ENCODE measurements at places on chromosomes 2 and 18. TPM values are rescaled to one million over a fixed set of nuclear protein-coding genes. Genes with fewer than 3 reads are reported as not detected.

- H3K36me3 ChIP-seq, result no peaks in the 10 kb centered on the region
- H3K27ac ChIP-seq, result no peak overlapping the region
- H3K4me1 ChIP-seq, result no peaks in the 10 kb centered on the region
- peaks cover 22% of the 10 kb centered on the region for H3K27me3 ChIP-seq
- no peak for DNase-seq
Observed at GRCh38 chr2:96514521-96514920, 9.4 kb upstream of the NEURL3 start.

DNA sequence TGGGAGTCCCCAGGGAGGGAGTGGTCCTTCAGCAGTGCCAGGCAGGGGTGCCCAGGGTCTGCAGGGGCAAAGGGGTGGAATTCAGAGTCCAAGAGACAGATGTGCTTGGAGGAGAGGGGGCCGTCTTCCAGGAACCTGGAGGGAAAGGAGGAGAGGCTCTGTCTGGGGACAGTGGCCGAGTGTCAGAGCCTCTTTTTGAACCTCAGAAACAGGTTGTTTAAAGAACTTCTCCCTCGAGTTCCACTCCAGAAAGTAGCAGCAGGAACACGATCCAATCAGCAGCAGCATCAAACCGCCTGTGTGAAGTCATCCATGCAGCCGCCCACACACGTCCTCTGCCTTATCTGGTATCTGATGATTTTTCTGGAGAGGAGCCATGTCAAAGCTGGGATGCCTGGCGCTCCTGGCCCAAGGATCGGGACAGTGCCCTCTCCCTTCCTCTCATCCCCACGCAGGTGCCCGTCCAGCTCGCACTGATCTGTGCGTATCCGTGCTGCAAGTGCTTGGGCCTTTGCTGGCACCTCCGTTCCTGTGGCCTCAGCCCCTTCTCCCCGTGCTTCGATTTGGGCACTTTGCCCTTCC lies 205.1 kb downstream of the NDUFA10 start:
- peaks cover 36% of the 10 kb centered on the region for H3K27me3 ChIP-seq
- H3K4me3 ChIP-seq, result no peak overlapping the region
- no peaks in the 10 kb centered on the region for H3K36me3 ChIP-seq
- peak; percentile 32 for DNase-seq

- no peak overlapping the region for H3K4me3 ChIP-seq
- H3K36me3 ChIP-seq, result peaks cover 2% of the 10 kb centered on the region
- H3K27me3 ChIP-seq, result no peaks in the 10 kb centered on the region
- peak overlapping the region; percentile 17 for H3K27ac ChIP-seq
- DNase-seq, result no peak
Observed at GRCh38 chr2:235614176-235614860, 120.5 kb downstream of the AGAP1 start.

LTBP1 gene
- total RNA-seq, result 80.2 TPM

DNA sequence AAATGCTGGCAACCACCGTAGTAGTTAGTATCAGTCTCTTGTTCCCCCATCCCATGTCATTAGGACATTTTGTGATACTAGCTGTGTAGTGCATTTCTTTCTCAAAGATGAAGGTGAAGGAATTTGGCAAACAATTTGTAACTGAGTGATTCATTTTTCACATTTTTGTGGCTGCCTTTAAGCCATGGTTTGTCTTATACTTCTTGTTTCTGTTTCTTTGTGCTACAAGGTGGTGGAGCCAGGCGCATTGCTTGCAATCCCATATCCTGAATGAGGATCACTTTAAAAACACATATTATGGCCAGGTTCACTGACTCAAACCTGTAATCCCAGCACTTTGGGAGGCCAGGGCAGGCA lies 40.6 kb downstream of the GPD2 start:
- H3K4me1 ChIP-seq, result peaks cover 3% of the 10 kb centered on the region
- peaks cover 8% of the 10 kb centered on the region for H3K36me3 ChIP-seq
- H3K27me3 ChIP-seq, result no peaks in the 10 kb centered on the region
- H3K4me3 ChIP-seq, result no peak overlapping the region
- DNase-seq, result no peak

DNA sequence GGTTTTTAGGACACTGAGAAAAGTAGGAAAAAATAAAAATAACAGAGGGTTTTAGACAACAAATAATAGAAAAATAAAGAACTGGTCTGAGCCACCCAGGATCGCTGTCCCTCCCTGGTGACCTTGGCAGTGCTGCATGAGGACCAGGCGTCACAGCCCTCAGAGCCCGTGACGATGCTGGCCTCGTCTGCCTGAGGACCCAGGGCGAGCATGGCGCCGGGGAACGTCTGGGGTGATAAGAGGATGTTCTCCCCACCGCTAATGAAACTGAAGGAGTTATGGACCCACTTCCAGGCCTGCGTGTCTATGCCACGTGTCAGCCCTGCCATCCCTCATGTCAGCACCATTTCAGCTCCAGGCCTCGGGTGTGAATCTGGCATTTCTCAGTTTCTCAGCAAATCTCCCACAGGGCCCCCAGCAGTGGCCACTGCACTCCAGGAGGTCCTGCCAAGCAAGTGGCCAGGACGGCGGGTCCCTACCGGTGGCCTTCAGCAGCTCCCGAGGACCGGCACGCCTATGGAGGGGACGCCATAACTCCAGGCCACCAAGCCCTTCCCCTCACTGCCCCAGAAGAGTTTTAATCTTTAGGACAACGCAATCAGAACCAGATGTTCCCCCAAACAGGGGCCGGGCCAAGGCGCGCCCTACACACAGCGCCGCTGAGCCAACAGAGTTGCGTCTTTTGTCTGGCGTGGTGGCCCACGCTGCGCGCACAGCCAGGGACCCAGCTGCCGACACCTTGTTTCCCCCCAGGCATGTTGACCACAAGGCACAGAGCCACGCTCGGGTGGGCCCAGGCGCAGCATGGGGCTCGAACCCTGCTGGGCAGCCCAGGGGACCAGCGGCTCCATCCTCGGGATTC lies 179.7 kb downstream of the TWIST2 start:
- no peaks in the 10 kb centered on the region for H3K36me3 ChIP-seq
- peak overlapping the region; percentile 59 for H3K27ac ChIP-seq
- H3K4me3 ChIP-seq, result no peak overlapping the region
- no peak for DNase-seq
- H3K27me3 ChIP-seq, result peaks cover 22% of the 10 kb centered on the region

GRCh38 chr2:191927319-191927867 lies 80.5 kb upstream of the CAVIN2 start:
- H3K27me3 ChIP-seq, result no peaks in the 10 kb centered on the region
- H3K36me3 ChIP-seq, result no peaks in the 10 kb centered on the region

DNA sequence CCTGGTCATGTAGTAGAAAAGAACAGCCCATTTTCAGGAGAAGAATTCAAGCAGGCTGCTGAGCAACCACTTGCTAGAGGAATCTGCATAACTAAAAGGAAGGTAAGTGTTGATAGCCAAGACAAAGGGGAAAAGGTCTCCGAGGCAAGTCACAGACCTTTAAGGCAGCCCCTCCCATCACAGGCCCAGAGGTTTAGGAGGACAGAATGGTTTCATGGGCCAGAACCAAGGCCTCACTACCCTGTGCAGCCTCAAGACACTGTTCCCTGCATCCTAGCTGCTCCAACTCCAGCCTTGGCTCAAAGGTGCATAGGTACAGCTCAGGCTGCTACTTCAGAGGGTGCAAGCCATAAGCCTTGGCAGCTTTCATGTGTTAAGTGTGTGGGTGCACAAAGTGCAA lies 238.6 kb upstream of the CYP26B1 start:
- no peak for DNase-seq
- H3K4me3 ChIP-seq, result no peak overlapping the region
- peaks cover 61% of the 10 kb centered on the region for H3K36me3 ChIP-seq
- H3K4me1 ChIP-seq, result no peaks in the 10 kb centered on the region
- H3K27me3 ChIP-seq, result no peaks in the 10 kb centered on the region
- H3K27ac ChIP-seq, result no peak overlapping the region

FSIP2 gene
- total RNA-seq, result 28.7 TPM

- H3K4me1 ChIP-seq, result peaks cover 12% of the 10 kb centered on the region
- H3K36me3 ChIP-seq, result peaks cover 8% of the 10 kb centered on the region
- no peaks in the 10 kb centered on the region for H3K27me3 ChIP-seq
- H3K4me3 ChIP-seq, result no peak overlapping the region
Observed at GRCh38 chr2:67663776-67664175, 266.6 kb downstream of the ETAA1 start.

CFAP65 gene
- total RNA-seq, result not detected

SEH1L gene
- 50.7 TPM for total RNA-seq

- H3K27ac ChIP-seq, result peak overlapping the region; percentile 40
- peaks cover 38% of the 10 kb centered on the region for H3K4me1 ChIP-seq
- peaks cover 2% of the 10 kb centered on the region for H3K36me3 ChIP-seq
- H3K27me3 ChIP-seq, result no peaks in the 10 kb centered on the region
Observed at GRCh38 chr2:43399515-43400264, 173.3 kb upstream of the ZFP36L2 start.

GRCh38 chr18:35005963-35006577 lies 35.1 kb upstream of the MAPRE2 start:
- no peak for DNase-seq
- H3K27ac ChIP-seq, result no peak overlapping the region
- H3K36me3 ChIP-seq, result no peaks in the 10 kb centered on the region

DNA sequence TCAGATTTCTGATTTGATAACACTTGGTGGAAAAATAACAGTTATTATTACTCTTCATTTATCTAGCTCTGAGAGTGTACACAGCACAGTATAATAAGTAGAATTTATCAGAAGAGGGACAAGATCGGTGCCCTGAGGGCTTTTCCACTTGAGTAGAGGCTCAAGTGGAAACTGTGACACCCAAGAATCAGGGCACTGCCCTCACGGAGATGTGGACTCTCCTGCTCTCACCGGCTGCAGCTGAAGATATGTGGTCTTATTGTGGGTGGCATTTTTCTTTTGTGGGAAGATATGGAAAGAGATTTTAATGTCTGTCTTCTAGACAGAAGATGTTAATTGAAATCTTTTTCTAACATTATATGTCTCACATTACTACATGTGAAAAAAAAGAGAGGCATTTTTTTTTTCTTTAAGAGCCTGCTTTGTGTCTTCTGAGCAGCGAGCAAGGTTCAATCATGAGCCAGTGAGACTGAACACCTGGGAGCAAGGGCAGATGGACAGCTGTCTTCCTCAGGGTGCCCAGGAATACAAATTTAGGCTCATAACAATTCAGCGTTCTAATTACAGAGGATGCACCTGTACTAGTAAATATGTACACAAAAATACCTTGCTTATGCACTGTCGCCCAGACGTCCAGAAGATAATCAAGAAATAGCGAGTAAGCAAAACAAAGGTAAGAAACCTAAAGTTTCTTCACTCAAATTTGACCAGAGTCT lies 1098.2 kb upstream of the FANCL start:
- no peak overlapping the region for H3K27ac ChIP-seq
- peaks cover 10% of the 10 kb centered on the region for H3K4me1 ChIP-seq
- no peaks in the 10 kb centered on the region for H3K27me3 ChIP-seq

DNA sequence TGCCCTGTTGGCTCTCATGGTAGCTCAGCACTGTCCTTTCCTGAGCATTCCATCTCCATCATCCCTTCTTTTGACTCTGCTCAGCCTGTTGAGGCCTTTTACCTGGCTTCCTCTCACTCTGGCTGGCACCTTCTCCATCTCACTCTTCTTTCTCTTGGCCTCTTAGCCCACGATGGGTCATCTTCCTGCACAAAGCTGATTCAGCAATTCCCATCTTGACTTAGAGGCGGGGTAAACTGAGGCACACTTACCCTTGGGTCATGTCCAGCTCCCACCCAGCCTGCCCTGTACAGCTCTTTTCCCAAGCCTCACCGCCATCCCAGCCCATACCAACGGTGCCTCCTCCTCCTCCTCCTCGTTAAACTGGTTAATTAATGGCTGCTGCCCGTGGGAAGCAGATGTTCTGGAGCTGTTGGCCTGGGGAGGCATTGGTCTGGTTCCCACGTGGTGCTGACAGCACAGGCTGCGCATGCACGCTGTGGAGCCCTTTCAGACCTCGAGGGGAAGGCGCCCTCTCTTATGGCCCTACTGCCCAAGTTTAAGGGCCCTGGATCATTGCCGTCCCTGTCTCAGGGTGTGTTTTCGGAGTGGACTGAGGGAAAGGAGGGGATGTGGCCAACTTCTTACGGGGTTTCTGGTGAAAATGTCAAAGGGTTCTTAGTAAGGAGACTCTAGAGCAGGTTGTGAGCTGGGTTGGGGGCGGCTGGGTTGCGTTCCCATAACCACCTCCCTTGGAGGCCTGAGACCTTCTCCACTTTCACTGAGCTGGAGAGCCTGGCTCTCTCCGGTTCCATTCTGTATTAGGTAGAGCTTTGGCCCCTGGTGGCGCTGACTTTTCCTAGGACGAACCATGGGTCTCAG lies 10.9 kb downstream of the WNT10A start:
- H3K27me3 ChIP-seq, result peaks cover 44% of the 10 kb centered on the region
- no peak for DNase-seq
- no peak overlapping the region for H3K4me3 ChIP-seq
- peaks cover 16% of the 10 kb centered on the region for H3K36me3 ChIP-seq
- H3K27ac ChIP-seq, result peak overlapping the region; percentile 69

REG1B gene
- not detected for total RNA-seq

GRCh38 chr2:232521959-232522622 lies 1.9 kb downstream of the PRSS56 start:
- peaks cover 8% of the 10 kb centered on the region for H3K4me1 ChIP-seq
- no peaks in the 10 kb centered on the region for H3K36me3 ChIP-seq
- no peak overlapping the region for H3K4me3 ChIP-seq
- peaks cover 73% of the 10 kb centered on the region for H3K27me3 ChIP-seq
- no peak overlapping the region for H3K27ac ChIP-seq

NEU2 gene
- total RNA-seq, result not detected

MC4R gene
- total RNA-seq, result not detected

ATP8B1 gene
- 18.5 TPM for total RNA-seq
